Osteocyte (in vitro differentiated cells): ENCODE measurements at places on chromosomes 6 and 20. TPM values are rescaled to one million over a fixed set of nuclear protein-coding genes. Genes with fewer than 3 reads are reported as not detected.

Gene ULBP1
- total RNA-seq, result 10.7 and 11.5 TPM in 2 replicates

Gene CALHM4
- total RNA-seq, result not detected in 2 replicates

Gene CDSN
- not detected in 2 replicates for total RNA-seq

Gene LY86
- not detected in 2 replicates for total RNA-seq
